Activated gamma-delta T cell treated with Interleukin-2 at 50 U/mL for 16 hours (primary cell): ENCODE measurements at places on chromosomes 4 and X.

- DNase-seq: no peak
Measured at GRCh38 chr4:14711259-14711658, 291.0 kb upstream of the CPEB2 start.

- no peak for DNase-seq
Measured at GRCh38 chrX:23557070-23557469, 110.2 kb upstream of the PRDX4 start.

- no peak for DNase-seq
Measured at GRCh38 chr4:85399270-85399669, 75.7 kb upstream of the ARHGAP24 start.

GRCh38 chr4:44806071-44806470, 79.7 kb upstream of the GNPDA2 start:
- no peak for DNase-seq

- no peak for DNase-seq
Measured at GRCh38 chr4:149343614-149344013, 472.0 kb downstream of the IQCM start.

- DNase-seq: no peak
Measured at GRCh38 chrX:69365349-69365748, 138.8 kb upstream of the NALF2 start.

DNA sequence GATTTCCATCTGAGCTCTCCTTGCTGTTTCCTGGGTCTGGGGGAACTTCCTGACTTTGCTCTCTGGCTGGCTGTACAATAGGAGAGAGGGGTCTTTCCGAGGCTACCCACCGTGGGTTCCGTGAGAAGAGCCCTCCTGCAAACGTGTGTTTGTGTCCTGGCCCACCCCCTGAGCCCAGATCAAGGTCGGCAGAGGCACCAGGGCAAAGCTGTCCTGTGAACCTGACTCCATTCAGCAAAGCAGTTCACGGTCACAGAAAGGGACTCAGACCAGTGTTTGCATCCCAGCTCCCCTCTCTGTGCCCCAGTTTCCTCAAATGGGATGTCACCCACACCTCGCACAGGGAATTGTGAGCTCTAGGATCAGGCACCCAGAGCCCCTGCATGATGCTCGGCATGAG, 97.3 kb upstream of the PSAPL1 start:
- DNase-seq: no peak

DNA sequence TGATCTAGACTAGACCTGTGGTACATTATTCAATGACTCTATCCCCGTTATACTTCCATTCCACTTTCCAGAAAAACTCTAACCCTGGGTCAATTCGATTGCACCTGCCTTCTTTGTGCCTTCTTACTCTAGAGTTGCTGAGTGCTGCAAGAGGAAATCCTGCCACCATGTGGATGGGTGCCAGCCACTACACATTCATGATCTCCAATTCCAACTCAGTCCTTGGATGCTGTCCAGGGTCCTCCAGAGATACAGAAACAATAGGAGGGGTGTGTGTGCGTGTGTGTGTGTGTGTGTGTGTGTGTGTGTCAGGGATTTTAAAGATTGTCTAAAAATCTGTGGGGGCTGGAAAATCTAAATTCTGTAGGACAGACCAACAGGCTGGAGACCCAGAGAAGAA, 42.9 kb upstream of the INTS6L start:
- DNase-seq: peak; percentile 25

DNA sequence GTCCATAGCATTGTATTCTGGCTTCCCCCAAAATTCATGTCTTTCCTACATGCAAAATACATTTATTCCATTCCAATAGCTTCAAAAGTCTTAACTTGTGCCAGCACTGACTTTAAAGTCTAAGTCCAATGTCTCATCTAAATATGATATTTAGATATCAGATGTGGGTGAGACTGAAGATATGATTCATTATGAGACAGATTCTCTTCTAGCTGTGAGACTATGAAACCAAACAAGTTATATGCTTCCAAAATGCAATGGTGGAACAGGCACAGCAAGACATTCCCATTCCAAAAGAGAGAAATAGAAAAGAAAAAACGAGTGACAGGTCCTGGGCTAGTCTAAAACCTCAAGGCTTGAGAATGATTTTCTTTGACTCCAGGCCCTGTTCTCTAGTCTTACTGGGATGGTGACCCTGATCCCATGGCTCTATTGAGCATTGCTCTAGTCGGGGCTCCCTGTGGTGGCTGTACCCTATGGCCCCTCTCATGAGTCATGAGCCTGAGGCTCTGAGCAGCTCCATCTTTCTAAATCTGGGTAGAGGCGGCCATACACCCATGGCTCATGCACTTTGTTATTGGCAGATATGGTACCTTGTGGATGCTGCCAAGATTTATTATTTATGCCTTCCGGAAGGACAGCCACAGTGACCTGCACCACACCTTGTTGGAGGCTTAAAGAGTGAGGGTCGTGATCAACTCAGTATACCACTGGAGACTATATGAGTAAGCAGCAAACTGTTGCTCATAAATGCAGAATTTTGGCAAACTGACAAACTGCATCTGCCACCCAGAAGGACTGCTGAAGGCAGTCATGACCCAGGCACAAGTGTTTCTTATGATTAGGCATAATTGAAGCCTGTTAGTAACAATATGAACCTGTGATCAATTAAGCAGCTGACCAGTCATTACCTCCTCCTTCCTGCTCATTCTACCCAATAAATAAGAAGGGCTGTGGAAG, 38.5 kb upstream of the BOD1L1 start:
- no peak for DNase-seq

- no peak for DNase-seq
Measured at GRCh38 chr4:180823108-180823507, 1420.1 kb upstream of the TENM3 start.

- no peak for DNase-seq
Measured at GRCh38 chrX:55815546-55815945, 98.0 kb downstream of the RRAGB start.

DNA sequence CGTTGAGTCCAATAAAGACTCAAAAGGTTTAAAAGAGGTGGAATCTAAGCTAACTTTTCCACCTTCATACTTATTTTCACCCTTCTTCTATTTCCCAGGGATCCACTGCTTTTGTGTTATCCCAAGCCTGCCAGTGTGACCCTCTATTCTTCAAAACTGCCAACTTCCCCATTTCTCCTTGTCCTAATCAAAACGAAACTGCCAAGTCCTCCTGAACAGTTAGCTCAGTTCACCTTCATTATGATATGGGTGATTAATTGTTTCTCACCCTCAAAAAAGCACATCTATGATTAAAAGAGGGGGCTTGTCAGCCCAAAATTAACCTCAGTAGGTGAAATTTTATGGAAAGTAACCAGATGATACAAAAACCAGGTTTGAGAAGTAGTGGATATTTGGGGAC, 108.4 kb downstream of the GUCY2F start:
- no peak for DNase-seq

- DNase-seq: no peak
Measured at GRCh38 chr4:184475498-184475897, 1.1 kb upstream of the IRF2 start.

- DNase-seq: peak; percentile 58
Measured at GRCh38 chr4:110049951-110050925, 137.6 kb downstream of the EGF start.

- DNase-seq: no peak
Measured at GRCh38 chrX:138929926-138930582, 218.5 kb upstream of the FGF13 start.
